ENCODE measurements at places on chromosomes 7 and 10.

- DNase-seq: peak; percentile 28
Measured at GRCh38 chr7:131302876-131303707, 24.6 kb upstream of the MKLN1 start.

- DNase-seq: no peak
Measured at GRCh38 chr10:89515031-89515841, 20.2 kb downstream of the SLC16A12 start.

DNA sequence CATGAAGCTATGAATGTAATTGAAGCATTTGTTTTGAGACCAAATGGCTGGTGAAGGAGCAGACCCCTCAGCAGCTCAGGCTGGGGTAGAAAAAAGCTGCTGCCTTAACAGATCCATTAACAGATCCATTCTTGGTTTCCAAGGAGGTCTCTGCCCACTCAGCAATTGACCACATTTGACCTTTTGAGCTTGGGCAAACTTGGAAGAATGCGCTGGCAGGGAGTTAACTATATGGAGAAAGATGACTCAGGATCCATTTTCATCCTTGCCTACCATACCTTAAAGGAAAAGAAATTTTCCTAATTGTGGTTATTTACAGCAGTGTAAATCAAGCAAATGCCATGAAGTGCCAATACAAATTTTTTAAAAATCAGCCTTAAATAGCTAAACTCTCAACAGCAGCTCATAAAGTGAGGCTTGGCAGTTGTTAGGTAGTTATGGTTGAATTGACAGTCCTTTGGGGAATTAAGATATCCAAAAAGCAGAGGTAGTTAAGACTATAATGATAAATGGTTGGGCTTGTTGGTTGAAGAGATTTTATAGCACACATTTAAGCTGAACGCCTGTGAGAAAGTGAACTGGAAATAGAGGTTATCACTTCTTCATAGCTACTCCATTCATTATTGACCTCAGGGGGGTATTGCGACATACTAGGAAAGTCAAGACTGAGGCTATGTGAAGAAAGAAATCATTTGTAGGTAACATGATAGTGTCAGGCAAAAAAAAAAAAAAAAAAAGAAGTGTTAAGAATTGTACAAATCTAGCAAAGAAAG, 83.9 kb downstream of the MKX start:
- DNase-seq: no peak

GRCh38 chr10:75922435-75922834, 491.0 kb downstream of the LRMDA start:
- DNase-seq: no peak

- DNase-seq: no peak
Measured at GRCh38 chr7:48084727-48085432, 4.2 kb upstream of the UPP1 start.

GRCh38 chr10:113415246-113415645, 137.6 kb upstream of the HABP2 start:
- no peak for DNase-seq

DNA sequence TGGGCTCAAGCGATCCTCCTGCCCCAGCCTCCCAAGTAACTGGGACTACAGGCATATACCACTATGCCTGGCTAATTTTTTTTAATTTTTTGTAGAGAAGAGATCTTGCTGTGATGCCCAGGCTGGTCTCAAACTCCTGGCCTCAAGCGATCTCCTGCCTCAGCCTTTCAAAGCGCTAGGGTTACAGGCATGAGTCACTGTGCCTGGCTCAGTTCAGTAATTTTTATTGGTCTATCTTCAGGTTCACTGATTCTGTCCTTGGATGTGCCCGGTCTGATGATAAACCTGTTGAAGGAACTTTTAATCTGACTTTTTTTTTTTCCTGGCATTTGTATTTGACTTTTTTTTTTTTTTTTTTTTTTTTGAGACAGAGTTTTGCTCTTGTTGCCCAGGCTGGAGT, 40.1 kb upstream of the STRIP2 start:
- no peak for DNase-seq

- no peak for DNase-seq
Measured at GRCh38 chr10:32112055-32112454, 55.8 kb upstream of the KIF5B start.

GRCh38 chr10:101329341-101330032, 24.5 kb upstream of the BTRC start:
- DNase-seq: no peak

DNA sequence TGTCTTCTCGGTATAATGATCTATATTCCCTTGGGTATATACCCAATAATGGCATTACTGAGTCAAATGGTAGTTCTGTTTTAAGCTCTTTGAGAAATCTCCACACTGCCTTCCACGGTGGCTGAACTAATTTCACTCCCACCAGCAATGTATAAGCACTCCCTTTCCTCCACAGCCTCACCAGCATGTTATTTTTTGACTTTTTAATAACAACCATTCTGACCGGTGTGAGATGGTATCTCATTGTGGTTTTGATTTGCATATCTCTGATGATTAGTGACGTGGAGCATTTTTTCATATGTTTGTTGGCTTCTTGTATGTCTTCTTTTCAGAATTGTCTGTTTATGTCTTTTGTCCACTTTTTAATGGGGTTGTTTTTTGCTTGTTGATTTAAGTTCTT, 33.6 kb downstream of the KIAA1217 start:
- DNase-seq: no peak

DNA sequence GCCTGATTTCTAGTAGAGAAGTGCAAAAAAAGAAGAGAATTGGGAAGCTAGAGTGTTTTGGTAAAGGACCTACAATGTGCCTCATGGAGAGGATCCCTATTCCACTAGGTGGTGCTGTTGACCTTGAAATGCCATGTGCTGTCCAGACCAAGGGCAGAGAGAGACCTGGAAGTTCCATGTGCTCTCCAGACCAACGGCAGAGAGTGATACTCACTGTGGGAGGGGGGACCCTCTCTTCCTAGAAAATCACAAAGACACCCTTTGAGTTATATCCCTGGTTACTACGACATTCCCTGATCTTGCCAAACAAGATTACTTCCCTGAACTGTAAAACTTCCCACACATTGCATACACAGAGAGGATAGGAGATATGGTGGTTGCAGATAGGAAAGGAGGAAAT, 212.7 kb upstream of the ZNF804B start:
- DNase-seq: peak; percentile 2

- DNase-seq: no peak
Measured at GRCh38 chr10:113681533-113682470, 2.1 kb downstream of the CASP7 start.

GRCh38 chr7:39910108-39910869, 39.8 kb upstream of the CDK13 start:
- DNase-seq: no peak

- DNase-seq: no peak
Measured at GRCh38 chr10:33780961-33781360, 446.5 kb upstream of the NRP1 start.

DNA sequence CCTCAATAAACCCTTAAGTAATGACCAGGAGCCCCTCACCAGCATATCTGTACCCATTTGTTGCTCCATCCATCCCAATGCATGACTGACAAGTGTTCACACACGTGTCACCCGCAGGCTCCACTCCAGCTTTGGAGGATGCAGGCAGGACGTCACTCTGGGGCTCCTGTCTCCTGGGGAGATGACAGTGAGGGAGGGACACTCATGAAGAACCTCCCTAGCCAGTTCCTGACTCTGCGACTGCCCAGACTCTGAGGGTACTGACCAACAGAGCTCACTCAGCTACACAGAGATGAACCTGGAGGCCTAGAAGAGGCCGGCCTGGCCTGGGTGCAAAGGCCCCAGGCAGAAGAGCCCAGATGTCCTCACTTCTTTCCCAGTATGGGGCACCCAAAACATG, 135.1 kb upstream of the RET start:
- no peak for DNase-seq

DNA sequence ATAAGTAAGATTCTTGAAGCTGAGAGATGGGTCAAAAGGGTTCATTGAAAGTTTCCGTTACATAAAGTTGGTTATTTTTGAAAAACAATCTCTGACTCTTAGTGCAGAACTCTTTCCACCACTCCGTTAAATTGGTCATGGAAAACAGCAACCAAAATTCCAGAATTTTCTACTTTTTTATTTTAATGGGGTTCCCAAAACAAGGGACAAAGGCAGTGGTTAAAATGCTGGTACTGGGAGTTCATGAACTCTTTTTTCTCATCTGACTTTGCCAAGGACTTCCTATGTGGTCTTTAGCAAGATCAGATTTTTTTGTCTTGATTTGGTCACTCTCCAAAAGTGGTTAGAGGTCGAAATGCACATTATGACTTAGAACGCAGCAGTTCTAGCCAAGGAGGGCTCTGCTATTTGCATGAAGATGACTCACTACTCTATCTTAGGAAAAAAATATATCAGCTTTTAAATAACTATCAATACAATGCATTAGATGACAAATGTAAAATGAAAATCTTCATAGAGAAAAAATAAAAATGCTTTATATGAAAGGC, 145.7 kb downstream of the REEP3 start:
- no peak for DNase-seq

- no peak for DNase-seq
Measured at GRCh38 chr10:29753283-29753682, 118.5 kb upstream of the SVIL start.

DNA sequence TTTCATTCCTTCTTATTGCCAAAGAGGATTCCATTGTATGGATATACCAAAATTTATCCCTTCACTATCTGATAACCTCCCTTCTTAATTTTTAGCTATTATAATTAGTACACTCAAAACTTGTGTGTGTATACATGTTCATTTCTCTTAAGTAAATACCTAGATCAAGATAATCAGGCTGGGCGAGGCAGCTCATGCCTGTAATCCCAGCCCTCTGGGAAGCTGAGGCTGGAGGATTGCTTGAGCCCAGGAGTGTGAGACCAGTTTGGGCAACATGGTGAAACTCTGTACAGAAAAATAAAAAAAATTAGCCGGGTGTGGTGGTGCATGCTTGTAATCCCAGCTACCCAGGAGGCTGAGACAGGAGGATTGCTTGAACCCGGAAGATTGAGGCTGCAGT, 15.8 kb upstream of the ACHE start:
- DNase-seq: no peak

- DNase-seq: no peak
Measured at GRCh38 chr7:107025449-107026103, 18.9 kb upstream of the PRKAR2B start.
